Activated CD4-positive, CD25-positive, alpha-beta regulatory T cell (primary cell): ENCODE measurements at places on chromosomes 12 and 14.

DNA sequence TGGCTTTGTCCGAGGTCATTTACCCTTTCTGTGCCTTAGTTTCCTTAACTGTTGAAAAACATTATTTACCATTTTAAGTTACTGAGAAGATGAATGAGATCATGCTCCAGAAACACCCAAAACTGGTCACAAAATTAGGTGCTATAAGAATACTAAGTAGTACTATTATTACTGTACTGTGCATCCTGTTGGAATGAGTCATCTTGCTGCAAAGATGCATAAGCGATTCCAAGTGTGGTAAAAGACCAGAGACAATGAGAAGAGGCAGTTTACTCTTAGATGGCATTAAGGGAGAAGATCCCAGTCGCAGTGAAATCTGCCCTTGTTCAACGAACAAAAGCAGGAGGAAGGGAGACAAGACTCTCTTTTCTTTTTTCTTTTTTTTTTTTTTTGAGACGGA is 4.2 kb upstream of the PLEKHA5 start:
- DNase-seq = no peak

GRCh38 chr12:14892726-14893505 is 7.3 kb upstream of the MGP start:
- DNase-seq = no peak

GRCh38 chr12:105922670-105923102 is 216.1 kb downstream of the NUAK1 start:
- DNase-seq = no peak

- no peak for DNase-seq
These were observed 20.9 kb upstream of the DHRS4 start for GRCh38 chr14:23932639-23933038.

DNA sequence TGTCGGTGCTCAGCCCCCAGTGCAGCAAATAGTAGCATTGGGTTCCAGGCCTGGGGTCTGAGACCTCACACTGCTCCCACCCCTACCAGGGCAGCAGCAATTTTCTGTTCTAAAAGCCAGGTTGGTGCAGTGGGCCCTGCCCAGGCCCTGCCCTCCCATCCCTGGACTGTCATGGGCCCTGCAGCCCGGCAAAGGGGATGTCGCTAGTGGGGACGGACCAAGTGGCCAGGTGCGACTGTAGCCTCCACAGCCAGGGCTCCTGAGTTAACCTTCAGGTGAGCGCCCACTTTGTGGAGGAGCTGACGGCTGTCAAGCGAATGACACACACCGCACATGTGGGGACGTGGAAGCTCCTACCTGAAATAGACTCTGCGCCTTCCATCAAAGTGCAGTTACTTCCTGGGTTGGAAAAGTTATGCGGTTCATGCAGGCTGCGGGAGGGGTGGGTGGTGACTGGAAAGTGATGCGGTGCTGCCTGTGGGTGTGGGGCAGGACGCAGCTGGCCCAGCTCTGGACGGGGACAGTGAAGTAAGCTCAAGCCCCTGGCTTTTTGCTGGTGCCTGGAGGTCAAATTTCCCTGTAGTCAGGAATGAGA is 1.5 kb downstream of the INF2 start:
- DNase-seq = no peak
